Activated CD4-positive, CD25-positive, alpha-beta regulatory T cell treated with anti-CD3 and anti-CD28 coated beads, Interleukin-2, amount 50 U/mL, for 16 hours (primary cell): ENCODE measurements at places on chromosomes 13 and 19.

GRCh38 chr13:101838323-101838722 is 385.8 kb downstream of the ITGBL1 start:
- no peak for DNase-seq

- no peak for DNase-seq
Measured at GRCh38 chr19:23509686-23510450, 114.6 kb upstream of the ZNF91 start.

GRCh38 chr13:75579529-75579928 is 29.9 kb downstream of the UCHL3 start:
- DNase-seq = no peak

GRCh38 chr19:11410682-11411081 is 8.4 kb downstream of the RGL3 start:
- no peak for DNase-seq

DNA sequence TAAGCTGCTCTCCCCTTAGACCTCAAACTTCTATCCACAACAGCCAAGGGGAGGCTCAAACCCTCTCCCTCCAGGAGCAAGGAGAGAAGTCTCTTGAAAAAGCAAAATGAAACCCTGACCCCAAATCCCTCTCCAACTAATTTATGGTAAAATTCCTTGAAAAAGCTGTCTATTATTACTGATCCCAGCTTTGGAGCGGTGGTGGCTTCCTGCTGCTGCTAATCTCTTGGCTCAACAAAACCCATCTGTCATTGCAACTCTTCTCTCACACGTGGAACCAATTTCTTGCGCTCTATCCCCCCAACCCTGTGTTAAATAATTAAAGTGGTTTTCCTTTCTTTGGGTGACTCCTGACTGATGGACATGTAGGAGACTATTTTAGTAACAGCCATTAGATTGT is 64.1 kb upstream of the OXGR1 start:
- DNase-seq = no peak

- DNase-seq = no peak
Measured at GRCh38 chr19:48551437-48552302, at the start of gene SULT2B1. Gene SULT2B1 (plus strand): TSS chr19:48552172. CDS start chr19:48552253, 81 bp downstream.

DNA sequence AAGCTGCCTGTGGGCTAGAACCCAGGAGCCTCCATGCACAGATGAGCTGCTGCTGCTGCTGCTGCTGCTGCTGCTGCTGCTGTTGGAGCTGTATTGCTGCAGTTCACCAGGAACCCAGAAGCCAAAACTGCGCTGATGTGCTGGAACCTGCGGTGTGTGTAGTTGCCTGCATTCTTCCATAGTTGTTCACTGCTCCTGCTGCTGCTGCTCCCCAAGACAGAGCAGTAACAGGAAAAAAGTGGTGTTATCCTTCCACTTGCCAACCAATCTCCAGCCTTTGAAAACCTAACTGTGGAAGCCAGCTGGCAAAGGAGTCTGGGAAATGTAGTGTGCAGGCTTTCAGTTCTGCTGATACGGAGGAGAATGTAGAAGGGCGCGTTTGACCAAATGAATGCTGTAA is 37.9 kb downstream of the ARHGAP35 start:
- DNase-seq = no peak

DNA sequence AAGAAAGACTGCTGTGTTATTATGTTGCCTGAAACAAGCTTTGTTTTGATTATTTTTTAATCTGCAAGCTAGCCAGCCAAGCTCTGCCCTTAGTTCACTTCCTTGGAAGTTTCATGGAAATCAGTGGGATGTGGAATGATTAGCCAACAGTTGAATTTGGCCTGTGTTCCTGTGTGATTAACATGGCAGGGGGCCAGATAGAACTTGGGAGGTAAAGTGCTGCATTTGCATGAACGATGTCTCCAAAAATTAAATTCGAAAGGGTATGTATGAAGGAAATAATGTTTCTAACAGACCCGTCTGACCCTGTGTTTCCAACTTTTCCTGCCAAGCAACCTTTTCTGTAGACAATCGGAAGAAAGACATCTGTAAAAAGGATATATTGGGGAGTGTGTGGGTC is 32.2 kb downstream of the UFM1 start:
- no peak for DNase-seq

DNA sequence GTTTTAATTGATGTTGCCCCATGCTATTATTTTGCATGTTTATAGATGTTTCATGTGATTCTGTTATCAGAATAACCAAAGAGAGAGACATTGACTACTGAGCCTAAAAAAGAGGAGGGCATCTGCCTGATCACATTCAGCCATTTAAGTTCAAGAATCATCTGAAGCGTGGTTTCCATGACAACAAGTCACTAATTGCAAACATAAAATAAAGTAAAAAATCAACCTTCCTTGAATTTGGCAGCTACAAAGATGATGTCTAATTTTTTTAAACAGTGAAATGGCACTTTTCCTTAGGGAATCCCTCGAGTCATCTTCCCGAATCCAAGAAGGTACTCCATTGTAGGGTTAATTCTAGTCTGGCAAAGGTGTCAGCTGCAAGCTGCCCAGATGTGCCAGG is 884.2 kb downstream of the DIAPH3 start:
- no peak for DNase-seq

GRCh38 chr19:19782783-19783182 is 38.8 kb downstream of the ZNF506 start:
- no peak for DNase-seq

- DNase-seq = no peak
Measured at GRCh38 chr19:1644070-1644469, 8.3 kb downstream of the TCF3 start.

DNA sequence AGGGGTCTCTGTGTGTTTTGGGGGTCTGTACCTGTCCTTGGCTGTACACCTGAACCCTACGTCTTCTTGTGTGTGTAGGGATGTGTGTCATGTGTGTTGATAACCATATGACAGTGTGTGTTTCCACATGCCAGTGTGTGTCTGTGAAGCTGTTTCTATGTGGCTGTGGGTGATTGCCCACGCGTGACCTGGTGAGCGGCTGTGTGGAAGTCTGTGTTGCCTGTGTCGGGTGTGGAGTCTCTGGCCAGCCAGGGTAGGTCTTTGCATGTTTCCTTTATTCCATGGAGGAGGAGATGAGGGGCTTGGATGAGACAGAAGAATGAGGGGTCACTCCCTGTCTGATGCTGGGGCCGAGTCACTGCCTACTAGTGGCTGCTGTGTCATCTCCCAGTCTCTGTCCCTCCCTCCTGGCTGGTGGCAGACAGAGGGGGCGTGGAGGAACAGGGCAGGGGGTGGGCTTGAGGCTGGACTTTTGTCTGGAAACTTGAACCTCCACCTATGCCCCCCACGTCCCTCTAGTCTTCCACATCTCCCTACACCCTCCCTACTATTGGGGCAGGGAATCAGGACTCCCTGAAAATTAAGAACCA is 2.8 kb upstream of the FOSB start:
- no peak for DNase-seq

DNA sequence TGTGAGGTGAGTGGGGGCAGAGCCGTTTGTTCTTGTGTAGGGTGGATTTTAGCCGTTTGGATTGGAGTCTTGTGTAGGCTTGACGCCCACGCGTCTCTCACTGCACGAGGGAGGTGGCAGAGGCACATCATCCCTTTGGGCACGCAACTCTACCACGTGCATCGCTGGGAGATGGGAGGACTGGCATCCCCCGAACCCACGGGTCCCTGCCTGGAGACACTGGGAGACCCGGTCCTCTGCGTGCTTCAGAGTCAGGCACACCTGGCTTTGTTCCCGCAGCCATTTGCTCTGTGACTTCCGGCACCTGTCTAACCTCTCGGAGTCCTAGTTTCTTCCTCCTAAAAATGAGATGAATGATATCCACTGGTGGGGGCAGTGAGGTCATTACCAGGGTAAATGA is 6.4 kb downstream of the ARHGEF7 start:
- no peak for DNase-seq

GRCh38 chr13:24724714-24725113 is 39.3 kb upstream of the RNF17 start:
- no peak for DNase-seq

GRCh38 chr13:65582160-65582559 is 1648.0 kb downstream of the PCDH9 start:
- no peak for DNase-seq

- DNase-seq = no peak
Measured at GRCh38 chr13:58949646-58950045, 1214.1 kb downstream of the DIAPH3 start.

DNA sequence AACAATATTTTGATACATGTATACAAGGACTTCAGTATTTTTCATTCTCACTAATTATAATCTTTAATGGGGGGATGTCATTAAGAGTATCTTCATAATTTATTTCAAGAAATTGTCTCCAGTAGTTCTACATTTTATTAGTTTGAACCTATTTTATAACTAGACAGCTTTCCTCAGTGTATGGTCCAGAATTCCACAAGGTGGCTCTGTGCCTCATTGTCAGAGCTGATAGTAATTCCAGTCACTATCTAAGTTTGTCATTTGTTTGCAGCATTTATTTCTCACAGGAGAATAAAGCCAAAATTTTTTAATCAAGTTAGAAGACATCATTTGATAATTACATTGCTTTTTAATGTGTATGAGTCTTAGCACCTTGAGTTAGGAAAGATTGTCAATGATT is 1633.0 kb upstream of the PCDH20 start:
- DNase-seq = no peak

DNA sequence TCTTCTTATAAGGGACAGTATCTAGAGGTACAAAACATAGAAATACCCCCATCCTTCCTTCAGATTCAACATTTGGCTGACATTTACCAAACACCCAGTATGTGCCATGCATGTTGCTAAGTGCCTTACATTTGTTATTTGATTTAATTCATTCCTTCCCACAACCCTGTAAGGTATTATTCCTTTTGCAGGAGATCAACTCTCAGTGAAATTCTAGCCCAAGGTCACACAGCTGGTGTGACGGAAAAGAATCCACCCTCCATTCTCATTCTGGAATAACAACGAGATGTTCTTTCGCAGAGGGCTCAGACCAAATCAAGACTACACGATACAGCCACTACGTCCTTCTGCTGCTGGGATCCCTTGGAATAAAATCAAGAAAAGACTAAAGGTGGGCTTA is 67.8 kb downstream of the C13orf42 start:
- no peak for DNase-seq

DNA sequence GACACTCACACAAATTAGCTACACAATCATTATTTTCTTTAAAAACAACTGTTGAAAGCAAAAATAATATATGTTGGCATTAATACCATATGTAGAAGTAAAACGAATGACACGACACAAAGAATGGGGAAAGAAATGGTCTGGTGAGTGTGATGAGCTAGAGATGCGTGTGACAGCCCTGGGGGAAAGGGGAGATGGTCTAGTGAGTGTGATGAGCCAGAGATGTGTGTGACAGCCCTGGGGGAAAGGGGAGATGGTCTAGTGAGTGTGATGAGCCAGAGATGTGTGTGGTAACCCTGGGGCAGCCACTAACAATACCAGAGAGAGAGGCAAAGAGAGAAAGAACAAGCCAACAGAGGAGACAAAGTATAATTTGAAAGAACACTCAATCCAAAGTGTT is 22.3 kb upstream of the LAMP1 start:
- DNase-seq = no peak

GRCh38 chr19:16075430-16076153 is 703 bp upstream of the TPM4 start:
- DNase-seq = no peak

- DNase-seq = no peak
Measured at GRCh38 chr19:35592226-35592625, 6.3 kb downstream of the PMIS2 start.

GRCh38 chr13:34757441-34757840 is 184.6 kb upstream of the NBEA start:
- DNase-seq = no peak

GRCh38 chr13:97120976-97121375 is 101.2 kb upstream of the MBNL2 start:
- no peak for DNase-seq

DNA sequence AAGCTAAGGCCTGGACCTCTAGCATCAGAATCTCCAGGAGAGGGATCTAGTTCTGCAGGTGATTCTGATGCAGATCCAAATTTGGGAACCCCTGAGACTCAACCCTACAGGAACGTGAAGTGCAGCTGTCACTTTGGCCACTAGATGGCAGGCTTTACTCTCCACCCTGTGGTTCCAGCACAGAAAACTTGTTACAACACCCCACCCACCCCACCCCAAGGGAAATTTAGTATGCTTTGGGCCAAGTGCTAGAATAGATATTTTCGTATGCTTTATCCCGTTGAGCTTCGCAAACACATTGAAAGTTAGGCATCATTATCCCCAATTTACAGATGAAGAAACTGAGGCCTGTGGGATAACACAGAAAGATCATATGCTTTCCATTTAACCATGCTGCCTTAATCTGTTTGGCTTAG is 232.0 kb downstream of the B3GLCT start:
- DNase-seq = no peak

DNA sequence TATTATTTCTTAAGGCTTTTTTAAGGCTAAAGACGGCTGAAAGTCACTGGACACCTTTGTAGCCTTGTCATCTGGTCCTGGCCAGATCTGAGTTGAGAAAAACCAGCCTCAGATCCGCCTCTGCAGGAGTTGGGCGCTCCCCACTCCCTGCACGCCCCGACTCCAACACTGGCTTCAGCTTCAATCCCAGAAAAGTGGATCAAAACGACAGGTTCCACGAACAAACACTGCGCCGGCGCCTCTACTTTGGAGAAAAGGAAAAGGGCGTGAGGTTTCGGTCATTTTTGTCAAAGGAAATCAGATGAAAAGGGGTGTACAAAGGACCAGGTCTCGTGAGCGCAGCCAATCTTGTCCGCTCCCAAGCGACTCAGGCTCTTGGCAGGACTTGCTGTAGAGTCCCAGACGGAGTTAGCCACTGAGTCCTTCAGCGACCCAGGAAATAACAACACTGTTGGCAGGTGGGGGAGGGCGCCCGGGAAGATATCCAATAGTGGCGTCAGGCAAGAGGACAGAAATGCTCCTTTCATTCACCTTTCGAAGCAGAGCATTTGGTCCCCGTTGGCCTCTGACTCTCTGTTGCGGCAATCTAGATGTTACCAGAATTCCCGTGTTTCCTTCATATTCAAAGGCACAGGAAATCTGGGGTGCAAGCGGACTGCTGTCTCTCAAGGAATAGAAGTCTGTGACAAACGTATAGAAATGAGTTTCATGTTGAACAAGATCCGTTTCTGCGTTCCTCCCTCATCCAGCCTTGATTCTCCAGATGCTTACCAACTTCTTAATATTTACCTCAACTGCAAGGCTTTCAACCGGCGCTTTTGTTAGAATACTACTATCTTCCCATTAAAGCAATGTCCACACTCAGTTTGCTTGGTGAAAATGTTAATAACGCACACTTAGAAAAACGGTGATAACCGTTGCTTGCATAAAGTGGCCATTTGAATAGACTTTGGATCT is 1.8 kb upstream of the CCNA1 start:
- DNase-seq = no peak

GRCh38 chr13:29855009-29855408 is 4.6 kb upstream of the UBL3 start:
- DNase-seq = no peak

- DNase-seq = no peak
Measured at GRCh38 chr13:49450105-49450819, 6.2 kb downstream of the SETDB2 start.

DNA sequence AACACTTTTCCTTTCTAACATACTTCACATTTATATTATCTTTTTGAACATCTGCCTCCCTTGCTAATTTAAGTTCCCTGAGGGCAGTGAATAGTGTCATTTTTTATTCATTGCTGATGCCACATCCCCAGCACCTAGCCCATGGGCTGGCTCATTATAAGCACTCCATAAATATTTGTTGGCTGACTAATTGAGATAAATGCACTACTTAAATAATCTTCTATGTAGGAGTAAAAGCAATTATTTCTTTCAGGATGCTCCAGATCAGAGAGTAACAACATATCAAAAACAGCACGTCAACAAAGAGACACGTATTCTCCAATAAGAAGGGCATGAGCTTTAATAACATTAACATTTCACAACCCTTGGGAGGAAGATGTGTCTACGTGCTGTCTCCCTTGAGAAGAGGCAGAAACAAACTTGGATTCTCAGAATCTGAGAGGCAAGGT is 228.2 kb downstream of the LHFPL6 start:
- DNase-seq = no peak
